ENCODE measurements at places on chromosomes 1 and 21. TPM values are rescaled to one million over a fixed set of nuclear protein-coding genes. Genes with fewer than 3 reads are reported as not detected.

DNA sequence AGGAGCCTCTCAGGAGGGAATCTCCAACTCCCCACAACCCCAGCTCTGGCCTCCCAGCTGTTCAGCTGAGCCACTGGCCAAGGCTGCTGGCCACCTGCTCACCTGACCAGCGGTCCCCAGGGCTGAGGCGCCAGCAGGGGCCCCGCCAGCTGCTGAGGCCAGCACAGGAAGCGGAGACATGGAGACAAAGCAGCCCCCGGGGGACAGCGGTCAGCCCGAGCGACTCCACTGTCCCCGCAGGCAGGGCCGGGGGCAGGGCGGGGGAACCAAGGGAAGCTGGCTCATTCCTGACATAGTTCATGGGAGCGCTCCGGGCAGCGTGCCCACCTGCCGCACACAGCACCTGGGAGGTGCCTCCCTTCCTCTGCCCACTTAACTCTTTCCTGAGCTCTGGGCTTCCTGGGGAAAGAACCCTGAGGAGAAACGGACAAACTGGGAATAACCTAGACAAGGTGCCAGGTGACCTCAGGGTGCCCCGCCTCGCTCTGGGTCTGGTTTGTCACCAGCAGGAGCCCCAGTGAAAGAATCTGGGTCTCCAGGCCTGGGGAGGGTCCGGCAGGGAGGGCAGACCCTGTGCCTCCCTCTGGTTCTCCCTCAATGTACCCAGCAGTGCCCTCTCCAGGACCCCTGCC, 10.7 kb downstream of the EPHA2 start:
- DNase-seq = peak; percentile 83
- H3K36me3 ChIP-seq = no peaks in the 10 kb centered on the region
- H3K27me3 ChIP-seq = no peaks in the 10 kb centered on the region
- no peak overlapping the region for H3K4me3 ChIP-seq
- H3K4me1 ChIP-seq = no peaks in the 10 kb centered on the region

DNA sequence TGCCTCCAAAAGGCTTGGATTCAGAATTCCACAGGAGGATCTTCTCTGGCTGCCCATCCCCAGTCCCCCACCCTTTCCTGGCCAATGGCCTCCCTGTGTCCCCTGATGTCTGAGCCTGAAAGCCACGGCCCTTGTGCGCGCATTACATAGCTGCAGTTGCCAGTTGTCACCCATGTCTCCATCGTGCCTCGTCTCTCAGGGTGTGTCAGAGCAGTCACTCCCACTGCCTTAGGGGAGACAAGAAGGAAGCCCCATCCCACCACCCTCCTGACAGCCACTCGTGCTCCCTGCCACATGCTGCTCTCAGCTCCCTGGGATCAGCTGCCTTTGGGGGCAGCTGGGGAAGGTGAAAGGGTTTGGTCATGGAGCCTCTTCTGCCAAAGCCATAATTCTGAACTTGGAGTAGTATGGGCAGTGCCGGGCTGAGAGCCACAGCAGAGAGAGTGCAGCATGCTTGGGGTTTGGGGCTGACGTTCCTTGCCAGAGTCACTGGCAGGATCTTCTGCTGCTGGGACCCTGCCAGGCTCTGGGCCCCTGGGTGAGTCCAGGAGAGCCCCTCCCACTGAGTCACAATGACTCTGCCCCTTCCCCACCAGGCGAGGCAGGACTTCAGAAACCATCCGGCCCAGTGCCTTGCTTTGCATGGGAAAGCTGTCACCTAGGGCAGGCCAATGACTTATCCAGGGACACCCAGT, 285.9 kb upstream of the VAMP3 start:
- no peaks in the 10 kb centered on the region for H3K4me1 ChIP-seq
- H3K27ac ChIP-seq = no peak overlapping the region
- no peak overlapping the region for H3K4me3 ChIP-seq
- H3K27me3 ChIP-seq = no peaks in the 10 kb centered on the region
- H3K36me3 ChIP-seq = no peaks in the 10 kb centered on the region

DNA sequence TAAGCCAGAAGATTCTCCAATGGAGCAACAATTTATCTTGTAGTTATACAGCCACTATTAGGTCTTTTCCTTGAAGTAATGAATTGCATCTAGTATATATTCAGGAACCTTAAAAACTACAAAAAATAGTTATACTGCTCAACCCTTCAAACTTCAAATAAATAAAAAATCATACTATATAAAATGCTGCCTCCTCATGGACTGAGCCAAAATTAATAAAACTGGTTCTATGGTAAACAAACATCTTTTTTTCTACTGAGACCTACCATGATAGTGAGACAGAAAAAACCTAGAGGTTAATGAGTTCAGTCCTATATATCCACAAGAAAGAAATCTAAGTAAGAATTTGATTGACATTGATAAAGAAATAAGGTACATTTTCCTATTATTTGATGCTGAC, 67.7 kb downstream of the GPATCH2 start:
- H3K27me3 ChIP-seq = no peaks in the 10 kb centered on the region
- DNase-seq = no peak
- H3K36me3 ChIP-seq = no peaks in the 10 kb centered on the region
- H3K4me3 ChIP-seq = no peak overlapping the region

- no peaks in the 10 kb centered on the region for H3K27me3 ChIP-seq
- no peaks in the 10 kb centered on the region for H3K36me3 ChIP-seq
- H3K4me1 ChIP-seq = no peaks in the 10 kb centered on the region
- no peak for DNase-seq
These were observed 28.0 kb downstream of the TMEM51 start for GRCh38 chr1:15181564-15181963.

DNA sequence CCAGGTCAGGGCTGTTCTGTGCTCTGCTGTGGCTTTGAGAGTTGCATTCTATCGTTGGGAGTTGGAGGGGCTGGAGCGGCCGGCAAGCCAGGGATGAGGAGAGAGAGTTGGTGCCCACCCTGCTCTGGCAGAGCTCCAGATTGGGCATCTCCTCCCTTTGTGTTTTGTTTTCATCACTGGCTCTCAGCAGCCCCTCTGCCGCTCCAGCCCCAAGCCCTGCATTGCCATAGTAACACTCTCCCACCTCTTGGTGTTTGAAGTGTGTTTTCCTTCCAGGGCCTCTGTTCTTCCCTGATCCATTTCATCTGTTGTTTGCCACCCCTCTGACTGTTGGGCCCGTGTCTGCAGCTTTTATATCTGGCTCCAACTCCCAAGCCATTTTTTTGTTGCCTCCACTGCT, 152.7 kb downstream of the URB2 start:
- H3K36me3 ChIP-seq = no peaks in the 10 kb centered on the region
- H3K4me3 ChIP-seq = no peak overlapping the region
- no peak for DNase-seq
- H3K27me3 ChIP-seq = no peaks in the 10 kb centered on the region
- H3K27ac ChIP-seq = no peak overlapping the region

- no peaks in the 10 kb centered on the region for H3K36me3 ChIP-seq
- H3K4me3 ChIP-seq = no peak overlapping the region
- peaks cover 5% of the 10 kb centered on the region for H3K4me1 ChIP-seq
These were observed 107.6 kb upstream of the NFIA start for GRCh38 chr1:60974524-60975372.

DNA sequence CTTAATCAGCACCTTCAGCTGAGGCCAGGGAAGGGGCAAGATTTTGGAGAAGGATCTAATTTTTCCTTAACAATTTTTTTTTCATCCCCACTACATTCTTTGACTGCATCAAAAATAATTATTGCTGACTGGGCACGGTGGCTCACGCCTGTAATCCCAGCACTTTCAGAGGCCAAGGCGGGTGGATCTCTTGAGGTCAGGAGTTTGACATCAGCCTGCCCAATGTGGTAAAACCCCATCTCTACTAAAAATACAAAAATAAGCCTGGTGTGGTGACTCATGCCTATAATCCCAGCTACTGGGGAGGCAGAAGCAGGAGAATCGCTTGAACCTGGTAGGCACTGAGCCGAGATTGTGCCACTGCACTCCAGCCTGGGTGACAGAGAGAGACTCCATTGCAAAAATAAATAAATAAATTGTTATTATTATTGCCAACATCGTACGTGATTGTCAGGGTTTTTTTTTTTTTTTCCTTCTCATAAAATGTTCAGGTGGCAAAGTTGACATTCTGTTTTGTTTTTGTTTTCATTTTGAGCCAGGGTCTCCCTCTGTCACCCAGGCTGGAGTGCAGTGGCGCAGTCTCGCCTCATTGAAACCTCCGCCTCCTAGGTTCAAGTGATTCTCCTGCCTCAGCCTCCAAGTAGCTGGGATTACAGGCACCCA, 37.3 kb upstream of the MORC3 start:
- no peaks in the 10 kb centered on the region for H3K27me3 ChIP-seq
- H3K4me3 ChIP-seq = no peak overlapping the region
- DNase-seq = no peak
- H3K4me1 ChIP-seq = no peaks in the 10 kb centered on the region
- no peak overlapping the region for H3K27ac ChIP-seq

DNA sequence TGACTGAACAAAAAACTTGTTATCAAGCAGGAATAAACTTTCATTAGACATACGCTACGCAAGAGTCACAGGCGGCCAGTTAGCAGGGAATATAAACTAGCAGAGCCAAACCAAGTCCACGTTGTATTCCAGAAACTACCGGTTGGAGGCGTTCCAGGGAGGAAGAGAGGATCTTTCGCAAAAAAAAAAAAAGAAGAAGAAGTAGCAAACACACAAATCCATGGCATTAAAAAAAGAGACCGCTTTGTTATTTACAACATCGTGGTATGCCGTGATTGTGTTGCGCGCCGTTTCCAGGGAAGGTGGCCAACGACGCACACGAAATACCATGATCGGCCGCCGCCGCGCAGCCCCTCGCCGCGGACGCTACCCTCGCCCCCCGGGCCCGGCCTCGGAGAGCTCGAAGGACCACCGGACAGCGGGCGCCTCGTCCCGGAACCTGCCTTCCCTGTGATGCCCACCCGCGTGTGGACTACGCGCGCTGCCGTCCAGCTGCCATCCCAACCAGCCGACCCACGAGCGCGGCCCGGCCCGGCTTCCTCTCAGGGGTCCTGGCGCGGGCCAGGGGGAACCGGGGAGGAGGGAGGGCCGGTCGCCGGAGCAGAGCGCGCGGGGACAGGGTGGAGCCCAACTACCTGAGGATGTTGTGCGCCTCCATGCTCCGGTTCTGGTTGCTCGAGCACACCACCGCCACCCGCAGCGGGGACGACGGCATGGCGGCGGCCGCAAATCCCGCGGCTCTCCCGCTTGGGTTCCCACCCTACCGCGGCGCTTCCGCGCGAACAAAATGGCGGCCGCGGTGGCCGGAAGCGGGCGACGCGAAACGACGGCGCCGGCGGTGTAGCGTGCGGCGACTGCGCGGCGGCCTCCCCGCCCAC, 581 bp downstream of the SSU72 start:
- peak; percentile 89 for DNase-seq
- H3K36me3 ChIP-seq = no peaks in the 10 kb centered on the region
- H3K27ac ChIP-seq = peak overlapping the region; percentile 95
- peak overlapping the region; percentile 99 for H3K4me3 ChIP-seq
- no peaks in the 10 kb centered on the region for H3K27me3 ChIP-seq
- no peaks in the 10 kb centered on the region for H3K4me1 ChIP-seq

DNA sequence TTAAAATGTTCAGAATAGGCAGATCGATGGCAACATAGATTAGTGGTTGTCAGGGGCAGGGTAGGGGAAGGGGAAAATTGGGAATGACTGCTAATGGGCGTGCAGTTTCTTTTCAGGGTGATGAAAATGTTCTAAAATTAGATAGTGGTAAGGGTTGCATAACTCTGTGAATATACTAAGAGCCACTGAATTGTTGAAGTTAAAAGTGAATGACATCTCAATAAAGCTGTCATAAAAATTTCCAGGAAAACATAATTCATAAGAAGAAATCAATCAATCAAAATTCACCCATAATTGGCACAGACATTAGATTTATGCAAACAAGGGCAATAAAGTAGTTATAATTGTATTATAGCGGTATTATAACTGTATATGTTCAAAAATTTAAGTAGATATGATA, 228.2 kb downstream of the PCP4 start:
- no peaks in the 10 kb centered on the region for H3K27me3 ChIP-seq
- no peak overlapping the region for H3K4me3 ChIP-seq
- no peak overlapping the region for H3K27ac ChIP-seq
- no peaks in the 10 kb centered on the region for H3K4me1 ChIP-seq
- no peak for DNase-seq

GRCh38 chr1:11314959-11315358, 42.0 kb downstream of the UBIAD1 start:
- H3K27me3 ChIP-seq = no peaks in the 10 kb centered on the region
- DNase-seq = no peak
- H3K27ac ChIP-seq = no peak overlapping the region
- no peaks in the 10 kb centered on the region for H3K4me1 ChIP-seq

GRCh38 chr1:58991305-58991704, 207.5 kb upstream of the JUN start:
- H3K27me3 ChIP-seq = no peaks in the 10 kb centered on the region
- DNase-seq = no peak
- no peak overlapping the region for H3K4me3 ChIP-seq
- no peak overlapping the region for H3K27ac ChIP-seq
- no peaks in the 10 kb centered on the region for H3K36me3 ChIP-seq

DNA sequence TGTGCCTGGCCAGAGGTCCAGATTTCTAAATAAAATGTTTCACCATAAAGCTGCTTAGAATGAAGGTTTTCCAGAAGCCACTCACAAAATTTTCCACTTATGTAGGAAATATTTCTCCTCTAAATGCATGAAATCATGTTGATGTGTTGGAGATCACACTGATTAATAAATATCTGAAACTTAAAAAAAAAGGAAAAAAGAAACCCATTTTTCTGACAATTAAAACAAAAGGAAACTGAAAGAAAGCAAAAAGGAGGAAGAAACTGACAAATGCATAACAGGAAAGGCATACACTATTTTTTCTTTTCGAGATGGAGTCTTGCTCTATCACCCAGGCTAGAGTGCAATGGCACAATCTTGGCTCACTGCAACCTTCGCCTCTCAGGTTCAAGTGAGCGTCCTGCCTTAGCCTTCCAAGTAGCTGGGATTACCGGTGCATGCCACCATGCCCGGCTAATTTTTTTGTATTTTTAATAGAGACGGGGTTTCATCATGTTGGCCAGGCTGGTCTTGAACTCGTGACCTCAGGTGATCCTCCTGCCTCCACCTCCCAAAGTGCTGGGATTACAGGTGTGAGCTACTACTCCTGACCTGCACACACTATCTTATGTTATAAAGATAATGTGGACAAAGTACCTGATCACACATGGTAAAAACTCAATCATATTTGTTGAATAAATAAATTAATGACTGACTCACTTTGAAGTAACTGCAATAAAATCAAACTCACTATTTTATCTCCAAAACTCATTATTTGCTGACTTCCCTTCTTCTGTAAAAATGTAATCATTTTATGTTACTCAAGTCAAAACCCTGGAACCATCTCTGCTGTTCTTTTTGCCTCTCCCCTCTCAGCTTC, 149.8 kb upstream of the NR5A2 start:
- no peaks in the 10 kb centered on the region for H3K27me3 ChIP-seq
- no peak for DNase-seq
- no peak overlapping the region for H3K4me3 ChIP-seq
- no peak overlapping the region for H3K27ac ChIP-seq
- no peaks in the 10 kb centered on the region for H3K36me3 ChIP-seq
- H3K4me1 ChIP-seq = no peaks in the 10 kb centered on the region

GRCh38 chr1:245232931-245233330, 78.1 kb downstream of the KIF26B start:
- DNase-seq = no peak
- H3K27ac ChIP-seq = no peak overlapping the region
- no peaks in the 10 kb centered on the region for H3K4me1 ChIP-seq
- no peaks in the 10 kb centered on the region for H3K27me3 ChIP-seq
- H3K4me3 ChIP-seq = no peak overlapping the region
- H3K36me3 ChIP-seq = no peaks in the 10 kb centered on the region

GRCh38 chr1:55935236-55935635, 644.1 kb downstream of the PLPP3 start:
- H3K27ac ChIP-seq = no peak overlapping the region
- H3K4me1 ChIP-seq = no peaks in the 10 kb centered on the region
- no peaks in the 10 kb centered on the region for H3K27me3 ChIP-seq
- no peak for DNase-seq
- no peak overlapping the region for H3K4me3 ChIP-seq

The NAXE gene
- total RNA-seq = 46.0 TPM

The HOOK1 gene
- 1.4 TPM for total RNA-seq

Measured in aorta (tissue), 5 donors.